ENCODE measurements at places on chromosomes 1 and 21. TPM values are rescaled to one million over a fixed set of nuclear protein-coding genes. Genes with fewer than 3 reads are reported as not detected.

- H3K4me3 ChIP-seq: no peak overlapping the region
- H3K27me3 ChIP-seq: no peaks in the 10 kb centered on the region
- no peaks in the 10 kb centered on the region for H3K36me3 ChIP-seq
- no peak for DNase-seq
Measured at GRCh38 chr1:163357378-163357777, 35.6 kb downstream of the NUF2 start.

DNA sequence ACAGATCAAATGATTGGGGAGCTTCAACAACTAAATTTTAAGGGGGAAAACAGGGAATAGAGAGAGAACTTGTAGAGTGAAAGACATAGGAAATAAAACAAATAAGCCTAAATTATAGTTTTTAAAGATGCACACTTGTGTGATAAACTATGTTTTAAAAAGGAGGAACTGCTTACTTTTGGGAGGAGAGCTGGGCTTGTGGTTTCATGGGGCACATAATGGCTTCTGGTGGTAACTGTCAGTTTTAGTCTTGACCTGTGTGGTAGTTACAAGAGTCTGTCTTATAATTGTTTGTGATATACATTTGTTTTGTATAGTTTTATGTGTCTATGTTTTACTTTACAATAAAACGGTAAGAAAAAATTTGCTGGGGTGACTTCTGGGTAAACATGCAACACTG, 165.3 kb downstream of the COL24A1 start:
- no peak for DNase-seq
- no peaks in the 10 kb centered on the region for H3K36me3 ChIP-seq
- H3K27me3 ChIP-seq: no peaks in the 10 kb centered on the region
- no peaks in the 10 kb centered on the region for H3K4me1 ChIP-seq
- no peak overlapping the region for H3K27ac ChIP-seq

GRCh38 chr1:7084232-7084894, 299.1 kb downstream of the CAMTA1 start:
- no peaks in the 10 kb centered on the region for H3K27me3 ChIP-seq
- H3K4me1 ChIP-seq: no peaks in the 10 kb centered on the region
- no peaks in the 10 kb centered on the region for H3K36me3 ChIP-seq
- no peak overlapping the region for H3K4me3 ChIP-seq
- no peak for DNase-seq

DNA sequence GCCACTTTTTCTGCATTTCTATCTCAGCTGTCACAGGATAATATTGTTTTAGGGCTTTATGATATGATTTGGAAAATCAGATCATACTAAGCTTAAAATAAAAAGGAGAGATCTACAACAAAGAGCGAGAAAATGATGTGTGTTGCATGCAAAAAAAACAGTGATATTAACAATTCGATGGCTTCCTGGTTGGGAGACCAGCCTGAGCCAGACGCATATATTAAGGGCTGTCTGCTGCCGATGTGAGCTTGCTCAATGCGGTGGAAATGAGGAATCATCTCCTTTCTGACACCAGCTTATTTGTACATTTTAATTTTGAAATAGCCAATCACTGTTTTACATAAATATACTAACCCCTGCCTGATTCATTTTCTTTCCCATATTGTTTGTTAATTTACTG, 862.6 kb downstream of the USP25 start:
- no peaks in the 10 kb centered on the region for H3K36me3 ChIP-seq
- no peaks in the 10 kb centered on the region for H3K27me3 ChIP-seq
- H3K4me3 ChIP-seq: no peak overlapping the region
- no peak overlapping the region for H3K27ac ChIP-seq
- H3K4me1 ChIP-seq: no peaks in the 10 kb centered on the region
- no peak for DNase-seq

DNA sequence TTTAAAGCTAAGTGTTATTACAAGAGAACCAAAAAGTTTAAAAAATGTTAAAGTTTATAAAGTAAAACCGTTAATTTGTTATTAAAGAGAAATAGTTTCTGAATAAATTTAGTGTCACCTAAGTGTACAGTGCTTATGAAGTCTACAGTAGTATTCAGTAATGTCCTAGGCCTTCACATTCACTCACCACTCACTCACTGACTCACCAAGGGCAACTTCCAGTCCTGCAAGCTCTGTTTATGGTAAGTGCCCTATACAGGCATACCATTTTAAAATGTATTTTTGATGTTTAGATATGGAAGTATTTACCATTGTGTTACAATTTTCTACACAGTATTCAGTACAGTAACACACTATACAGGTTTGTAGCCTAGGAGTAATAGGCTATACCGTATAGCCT, 60.1 kb upstream of the GCLM start:
- no peak for DNase-seq
- H3K27ac ChIP-seq: no peak overlapping the region
- peaks cover 2% of the 10 kb centered on the region for H3K4me1 ChIP-seq
- no peaks in the 10 kb centered on the region for H3K36me3 ChIP-seq
- no peaks in the 10 kb centered on the region for H3K27me3 ChIP-seq

Gene PLA2G2D
- 1.1 TPM for total RNA-seq

Gene TEX38
- 0.35 TPM for total RNA-seq

Gene TTC13
- total RNA-seq: 15.6 TPM

Gene ARHGEF10L
- 91.9 TPM for total RNA-seq

Gene CDA
- 6.0 TPM for total RNA-seq

Data from kidney (tissue), 22 donors.